ENCODE measurements at places on chromosomes 6 and 20. TPM values are rescaled to one million over a fixed set of nuclear protein-coding genes. Genes with fewer than 3 reads are reported as not detected.

DNA sequence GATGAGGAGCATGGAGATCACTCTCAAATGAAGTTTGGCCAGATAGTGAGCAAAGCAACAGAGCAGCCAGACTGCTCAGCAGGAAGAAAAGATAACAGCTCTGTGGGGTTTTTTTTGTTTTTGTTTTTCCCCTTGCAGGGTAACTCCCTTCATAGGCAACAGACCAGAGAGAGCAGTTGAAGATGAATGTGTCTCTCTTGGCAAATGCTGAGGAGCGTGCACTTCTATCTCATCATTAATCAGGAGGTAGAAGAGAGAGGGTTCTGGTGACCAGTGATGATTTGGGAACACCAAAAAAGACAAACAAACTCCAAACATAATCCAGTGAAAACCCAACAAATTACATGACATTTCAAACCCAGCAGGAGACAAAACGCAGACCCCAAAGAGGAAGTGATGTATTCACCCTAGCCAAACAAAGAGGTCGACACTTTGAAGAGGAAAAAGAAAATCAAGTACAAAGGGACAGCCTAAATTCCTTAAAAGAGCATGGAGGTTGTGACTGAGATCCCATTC, 66.2 kb upstream of the RREB1 start:
- no peak for DNase-seq

- no peak for DNase-seq
Measured at GRCh38 chr20:16064989-16065707, 508.1 kb downstream of the KIF16B start.

DNA sequence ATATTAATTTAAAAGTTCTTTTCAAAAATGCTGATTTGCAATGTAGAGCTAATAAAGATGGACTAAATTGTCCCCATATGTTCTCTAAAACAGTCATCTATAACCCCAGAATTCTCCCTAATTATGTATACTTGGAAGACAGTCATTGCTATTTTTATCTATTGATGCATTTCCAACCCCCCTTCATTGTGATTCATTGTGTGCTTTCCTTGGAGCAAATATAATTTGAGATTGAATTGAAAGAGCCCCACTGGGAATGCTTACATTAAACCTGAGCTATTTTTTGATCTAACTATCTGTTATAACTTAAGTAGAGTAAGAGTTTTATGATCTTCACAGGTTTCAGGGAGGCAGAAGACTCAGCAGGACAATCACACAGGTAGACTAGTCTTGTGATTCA, 73.7 kb upstream of the PTCHD4 start:
- DNase-seq, result no peak

The KIF6 gene
- total RNA-seq, result 2.5 TPM

DNA sequence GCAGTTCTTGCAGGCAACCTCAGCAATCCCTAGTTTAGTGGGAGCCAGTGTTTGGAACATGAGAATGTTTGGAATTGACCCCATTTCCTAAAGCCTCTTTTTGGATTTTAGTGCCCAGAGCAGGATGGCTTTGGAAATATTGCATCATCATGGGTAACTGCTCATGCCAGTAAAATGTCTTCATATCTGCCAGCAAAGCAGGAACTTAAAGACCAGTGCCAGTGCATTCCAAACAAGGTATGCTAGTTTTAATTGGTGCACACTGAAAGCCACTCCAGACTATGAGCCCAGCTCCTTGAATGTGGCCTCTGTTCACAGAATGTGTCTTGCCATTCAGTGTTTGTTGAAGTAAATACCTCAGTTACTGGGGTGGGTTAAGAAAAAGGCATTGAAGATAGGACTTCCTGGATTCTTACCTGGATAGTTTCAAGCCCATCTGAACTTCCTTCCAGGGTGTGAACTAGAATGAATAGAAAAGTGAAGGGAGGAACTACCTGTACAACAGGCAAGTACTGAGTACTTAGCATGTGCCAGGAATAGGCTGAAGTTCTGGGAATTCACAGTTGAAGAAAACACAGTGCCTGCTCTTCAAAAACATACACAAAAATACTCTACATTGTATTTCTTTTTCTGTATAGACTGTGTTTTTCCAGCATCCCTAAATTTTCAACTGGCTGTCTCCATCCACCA, 70.5 kb downstream of the COL19A1 start:
- no peak for DNase-seq

The PRL gene
- total RNA-seq, result not detected

- no peak for DNase-seq
Measured at GRCh38 chr6:52385074-52385473, 23.1 kb downstream of the PAQR8 start.

GRCh38 chr6:36049582-36049981, 22.0 kb downstream of the MAPK14 start:
- no peak for DNase-seq

GRCh38 chr6:130365166-130366106, at the start of gene TMEM200A:
Gene TMEM200A, plus strand, starts transcription at chr6:130366017. Its CDS starts 74,406 bp downstream, at chr6:130440423.
- DNase-seq, result peak; percentile 58

DNA sequence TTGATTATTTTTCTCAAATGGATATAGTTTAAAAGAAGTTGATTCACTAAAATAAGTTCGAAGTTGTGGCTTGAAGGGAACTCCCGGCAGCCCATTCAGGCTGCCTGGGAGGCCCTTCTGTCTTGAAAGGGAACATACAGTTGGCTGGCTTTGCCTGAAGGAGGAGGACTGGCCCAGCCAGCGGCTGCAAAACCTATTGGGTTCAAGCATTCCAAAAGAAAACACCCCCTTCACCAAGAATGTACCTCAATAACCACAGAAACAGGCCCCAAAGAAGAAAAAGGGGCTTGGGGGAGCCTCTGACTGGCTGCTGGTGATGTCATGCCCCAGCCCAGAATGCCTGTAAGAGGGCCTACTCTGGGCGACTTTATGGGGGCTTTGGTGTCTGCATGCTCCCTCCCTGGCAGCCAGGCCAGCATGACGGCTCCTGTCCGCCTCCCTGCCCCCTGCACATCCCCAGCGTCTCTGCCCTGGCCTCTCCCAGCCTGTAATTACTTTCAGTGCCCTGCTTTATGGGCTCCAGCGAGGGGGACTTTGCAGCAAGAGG, 36.5 kb downstream of the MAFB start:
- DNase-seq, result no peak

The IER3 gene
- 18.0 TPM for total RNA-seq
